ENCODE measurements at places on chromosomes 7 and 10.

GRCh38 chr10:32348297-32349198, 1.6 kb upstream of the EPC1 start:
- DNase-seq = no peak

DNA sequence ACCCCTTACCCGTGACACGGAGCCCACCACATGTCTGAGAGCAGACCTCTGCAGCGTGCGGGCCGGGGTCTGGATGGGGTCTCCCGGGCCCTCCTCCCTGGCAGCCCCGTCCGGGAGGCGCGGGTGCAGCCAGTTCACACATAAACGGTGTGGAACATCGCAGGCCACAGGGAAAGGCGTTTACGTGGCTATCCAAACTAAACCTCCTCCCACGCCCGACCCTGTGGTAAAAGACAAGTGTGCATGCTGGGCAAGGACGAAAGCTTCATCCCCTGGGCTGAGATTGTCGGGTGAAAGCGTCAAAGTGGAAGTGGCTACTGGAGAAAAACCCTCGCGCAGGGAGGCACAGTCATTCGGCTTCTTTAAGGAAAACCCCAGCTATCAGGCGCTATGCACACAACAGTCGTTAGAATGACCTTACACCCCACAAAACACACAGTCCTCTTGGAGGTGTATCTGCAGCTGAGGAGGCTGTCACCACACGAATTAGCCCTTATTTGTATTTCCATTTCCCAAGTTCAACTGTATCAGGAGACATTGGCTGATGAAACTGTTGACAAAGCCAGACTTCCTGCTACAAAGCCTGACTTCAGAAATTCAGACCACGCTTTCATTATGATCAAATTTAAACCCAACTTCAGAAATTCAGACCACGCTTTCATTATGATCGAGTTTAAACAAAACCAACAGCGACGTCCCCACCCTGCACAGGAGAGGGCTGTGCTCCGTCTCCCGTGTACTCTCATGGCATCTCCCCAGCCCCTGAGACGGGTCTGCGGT, 15.3 kb downstream of the GPER1 start:
- peak; percentile 66 for DNase-seq

DNA sequence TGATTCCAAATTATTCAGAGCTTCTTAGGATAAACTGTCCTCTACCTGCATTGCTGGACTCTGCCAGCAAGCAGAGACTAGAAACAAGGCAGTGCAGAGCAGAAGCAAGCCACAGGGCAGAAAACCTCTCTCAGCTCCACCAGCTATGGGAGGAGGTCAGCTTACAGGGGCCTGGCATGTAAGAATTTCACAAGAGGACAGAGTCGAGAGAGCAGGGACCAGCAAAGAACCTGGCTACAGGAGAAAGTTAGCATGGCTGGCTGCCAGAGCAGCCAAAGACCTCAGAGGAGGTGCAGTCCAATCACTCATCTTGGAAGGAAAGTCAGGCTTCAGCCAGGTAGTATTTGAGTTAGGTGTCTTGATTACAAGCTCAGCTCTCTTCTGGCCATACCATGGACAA, 62.9 kb downstream of the ENO4 start:
- no peak for DNase-seq

DNA sequence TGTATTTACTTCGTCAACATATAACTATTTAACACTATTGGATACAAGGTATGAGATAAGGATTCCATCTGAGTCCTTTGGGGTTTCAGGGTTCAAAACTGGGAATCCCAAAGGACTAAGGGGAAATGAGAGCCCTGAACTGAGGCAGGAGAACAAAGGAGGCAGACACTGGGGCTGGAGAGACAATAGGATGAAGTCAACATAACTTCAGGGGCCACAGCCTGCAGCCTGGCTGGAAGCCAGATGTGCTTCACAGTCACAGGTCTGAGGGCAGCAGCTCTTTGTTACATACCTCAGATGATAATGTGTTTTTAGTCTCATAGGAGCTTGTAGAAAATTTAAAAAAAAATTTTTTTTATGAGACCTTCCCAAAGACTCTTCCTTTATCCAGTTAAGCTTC, 73.3 kb downstream of the NRF1 start:
- DNase-seq = no peak

DNA sequence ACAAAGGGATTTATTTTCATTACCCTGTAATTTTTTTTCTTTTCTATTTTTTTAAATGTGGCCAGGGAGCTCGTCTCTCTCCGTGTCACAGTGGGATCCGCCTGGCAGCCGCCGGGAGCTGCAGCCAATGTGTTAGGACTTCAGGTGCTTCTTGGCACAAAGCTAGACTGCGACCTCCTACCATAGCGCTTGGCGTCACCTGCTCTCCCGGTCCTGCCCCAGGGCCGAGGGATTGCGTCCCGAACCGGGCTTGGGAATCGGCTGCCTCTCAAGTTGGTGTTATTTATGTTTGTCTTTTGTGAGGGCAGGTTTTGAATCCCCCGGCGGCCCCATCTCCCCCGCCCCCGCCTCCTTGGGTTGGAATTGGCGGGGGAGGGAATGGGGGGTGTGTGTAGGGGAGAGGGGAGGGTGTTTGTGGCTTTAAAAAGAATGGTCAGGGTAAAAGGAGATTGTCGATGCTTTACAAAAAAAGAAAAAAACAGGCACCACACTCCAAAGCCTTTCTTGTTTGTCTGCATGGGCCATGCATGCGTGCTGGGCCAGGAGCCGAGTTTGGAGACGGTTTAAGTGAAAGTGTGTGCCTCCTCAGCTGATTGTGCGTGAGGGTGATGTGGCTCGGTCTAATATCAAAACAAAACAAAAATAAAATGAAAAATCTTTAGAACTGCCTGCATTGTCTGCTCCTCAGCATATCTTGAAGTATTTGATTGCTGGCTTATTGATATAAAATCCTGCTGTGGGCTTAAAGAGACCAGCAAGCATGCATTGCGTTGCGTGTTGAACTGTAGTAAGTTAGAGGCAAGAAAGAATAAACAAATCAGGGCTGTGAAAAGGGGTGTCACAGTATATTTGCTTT, 1.2 kb downstream of the PPP1R9A start:
- DNase-seq = no peak

DNA sequence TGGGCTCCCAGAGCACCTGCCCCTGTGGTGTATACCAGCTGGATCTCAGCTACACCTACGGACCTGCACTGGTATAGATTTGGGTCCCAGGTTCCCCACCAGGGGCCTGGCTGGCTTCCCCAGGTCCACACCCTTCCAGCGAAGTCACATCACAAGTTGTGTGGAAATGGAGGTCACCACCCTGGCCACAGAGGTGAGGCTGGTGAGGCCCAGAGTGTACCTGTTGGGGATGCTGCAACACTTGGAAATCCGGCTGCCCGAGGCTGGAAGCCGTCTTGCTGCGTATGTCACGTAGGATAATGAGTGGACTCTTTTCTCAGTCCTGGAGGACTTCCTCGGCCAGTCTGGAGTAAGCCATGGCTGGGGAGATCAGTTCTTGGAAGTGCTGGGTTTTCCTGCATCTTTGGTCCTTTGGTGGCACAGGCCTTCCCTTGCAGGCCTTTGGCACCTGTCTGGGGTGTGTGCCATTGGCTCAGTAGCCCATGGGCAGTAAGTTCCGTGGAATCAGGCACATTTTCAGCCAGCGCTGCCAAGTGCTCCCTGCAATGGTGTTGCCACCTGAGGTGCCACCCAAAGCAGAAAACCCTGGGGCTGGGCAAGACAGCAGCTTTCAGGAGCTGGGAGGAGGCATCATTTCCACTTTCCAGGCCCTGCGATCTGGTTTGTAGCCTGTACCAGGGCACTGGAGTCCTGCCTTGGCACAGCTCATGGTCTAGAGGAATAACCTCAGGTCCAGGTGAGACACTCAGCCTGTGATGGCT, 97.9 kb downstream of the LHPP start:
- no peak for DNase-seq

DNA sequence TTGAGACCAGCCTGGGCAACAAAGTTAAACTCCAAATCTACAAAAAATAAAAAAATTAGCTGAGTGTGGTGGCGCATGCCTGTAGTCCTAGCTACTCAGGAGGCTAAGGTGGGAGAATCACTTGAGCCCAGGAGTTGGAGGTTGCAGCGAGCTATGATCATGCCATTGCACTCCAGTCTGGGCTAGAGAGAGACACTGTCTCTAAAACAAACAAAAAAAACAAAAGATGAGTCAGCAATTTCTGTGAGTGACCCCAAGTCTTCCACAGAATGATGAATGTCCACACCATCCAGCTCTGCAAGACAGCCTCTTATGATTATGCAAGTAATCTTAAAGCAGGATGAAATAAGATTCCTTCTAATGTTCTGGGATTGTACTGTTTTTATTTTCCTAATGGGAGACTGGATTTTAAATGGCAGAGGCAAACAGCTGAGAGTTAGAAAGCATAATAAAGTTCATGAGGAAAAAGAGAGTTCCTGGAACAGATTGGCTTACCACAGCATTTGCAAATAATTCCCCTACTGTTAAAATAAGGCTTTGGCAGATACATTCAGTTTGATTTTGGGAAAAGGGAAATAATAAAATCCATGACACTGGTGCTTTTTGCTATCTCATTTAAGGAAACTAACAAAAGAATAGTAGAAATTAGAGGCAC, 18.9 kb upstream of the PRKAR2B start:
- no peak for DNase-seq

- no peak for DNase-seq
These were observed 46.4 kb upstream of the SEMA3E start for GRCh38 chr7:83695128-83695960.

DNA sequence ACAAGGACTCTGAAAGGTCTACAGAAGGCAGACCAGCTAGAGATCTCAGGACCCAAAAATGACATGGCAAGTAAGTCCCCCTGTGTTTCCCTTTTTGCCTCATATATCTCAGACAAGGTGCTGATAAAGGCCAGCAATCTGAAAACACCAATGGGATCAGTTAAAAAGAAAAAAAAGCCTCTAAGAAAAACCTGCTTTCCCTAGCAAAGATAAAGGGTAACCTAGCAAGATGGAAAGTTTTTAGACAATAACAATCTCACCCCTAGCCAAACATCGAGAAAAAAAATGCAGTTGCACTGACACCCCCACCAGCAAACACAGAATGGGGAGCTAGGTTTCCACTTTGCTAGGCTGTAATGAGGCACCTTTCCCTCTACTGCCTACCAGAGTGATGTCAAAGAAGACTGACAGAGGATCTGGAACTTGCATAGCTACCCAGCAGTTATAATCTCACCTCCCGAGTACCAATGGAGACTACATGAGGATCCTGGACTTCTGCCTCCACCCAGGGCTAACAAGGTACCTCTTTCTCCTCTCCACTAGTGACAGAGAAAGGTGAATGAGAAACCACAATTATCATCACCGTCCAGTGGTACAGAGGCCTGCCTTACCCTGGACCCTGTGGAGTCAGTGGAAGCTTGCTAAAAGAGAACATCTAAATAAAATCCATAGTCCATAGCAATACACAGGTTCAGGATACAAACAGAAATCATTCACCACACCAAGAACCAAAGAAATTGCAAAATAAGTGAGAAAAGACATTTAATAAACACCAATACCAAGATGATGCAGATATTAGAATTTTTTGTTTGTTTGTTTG, 240.8 kb downstream of the ARHGAP12 start:
- no peak for DNase-seq

GRCh38 chr7:95056107-95056739, 148.8 kb downstream of the PPP1R9A start:
- DNase-seq = no peak

DNA sequence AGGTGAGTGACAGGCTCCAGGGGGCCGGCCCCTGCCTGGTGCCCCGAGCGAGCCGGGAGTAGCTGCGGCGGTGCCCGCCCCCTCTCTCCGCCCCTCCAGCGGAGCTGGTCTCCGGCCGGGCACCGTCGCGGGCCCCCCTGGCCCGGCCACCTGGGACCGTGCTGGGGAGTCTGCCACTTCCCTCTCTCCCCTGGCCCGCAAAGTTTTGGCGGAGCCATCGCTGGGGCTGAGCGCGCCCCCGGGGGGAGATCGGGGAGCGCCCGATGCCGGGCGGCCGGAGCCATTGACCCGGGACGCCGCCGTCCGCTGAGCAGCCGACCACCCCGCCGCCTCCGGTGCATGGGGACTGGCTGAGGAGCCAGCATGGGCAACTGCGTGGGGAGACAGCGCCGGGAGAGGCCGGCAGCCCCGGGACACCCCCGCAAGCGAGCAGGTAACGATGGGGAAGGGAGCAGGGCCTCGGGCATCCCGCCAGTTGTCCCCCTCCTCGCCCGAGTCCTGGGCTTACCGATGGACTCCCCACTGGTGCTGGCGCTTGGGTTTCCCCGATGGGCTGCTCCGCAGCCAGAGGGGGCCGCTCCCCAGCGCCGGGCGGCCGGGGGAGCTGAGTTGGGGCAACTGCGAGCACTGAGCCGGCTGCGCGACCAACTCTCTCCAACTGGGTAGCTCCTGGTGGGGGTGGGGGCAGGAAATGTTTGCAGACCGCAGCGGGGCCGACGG, at the start of gene UBTD1:
Gene UBTD1, plus strand, starts transcription at position 84 of the 720 bp plus-strand sequence. Its CDS starts 280 bp downstream, at position 364.
- DNase-seq = no peak

All from GM12864 (cell line).